Left ventricle myocardium inferior (tissue), 1 donor: ENCODE measurements at places on chromosomes 2 and 18.

GRCh38 chr18:22624176-22624575, 206.5 kb upstream of the CTAGE1 start:
- no peak for DNase-seq

DNA sequence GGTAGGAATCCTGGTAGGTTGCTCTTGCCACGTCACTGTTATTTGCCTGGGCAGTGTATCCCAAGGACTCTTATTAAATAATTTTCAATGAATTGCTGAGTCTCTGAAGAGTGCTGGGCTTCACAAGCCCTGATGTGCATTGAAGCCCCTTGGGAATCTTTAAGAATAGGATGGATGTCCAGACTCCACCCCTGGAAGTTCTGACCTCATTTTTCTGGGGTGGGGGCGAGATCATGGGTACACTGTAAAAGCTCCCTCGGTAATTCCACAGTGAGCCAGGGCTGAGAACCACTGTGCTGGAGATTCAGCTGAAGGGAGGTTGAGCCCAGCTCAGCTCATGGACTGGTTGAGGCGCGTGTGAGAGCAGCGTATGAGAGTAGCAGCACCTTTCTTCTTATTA, 140.2 kb downstream of the PIEZO2 start:
- no peak for DNase-seq

DNA sequence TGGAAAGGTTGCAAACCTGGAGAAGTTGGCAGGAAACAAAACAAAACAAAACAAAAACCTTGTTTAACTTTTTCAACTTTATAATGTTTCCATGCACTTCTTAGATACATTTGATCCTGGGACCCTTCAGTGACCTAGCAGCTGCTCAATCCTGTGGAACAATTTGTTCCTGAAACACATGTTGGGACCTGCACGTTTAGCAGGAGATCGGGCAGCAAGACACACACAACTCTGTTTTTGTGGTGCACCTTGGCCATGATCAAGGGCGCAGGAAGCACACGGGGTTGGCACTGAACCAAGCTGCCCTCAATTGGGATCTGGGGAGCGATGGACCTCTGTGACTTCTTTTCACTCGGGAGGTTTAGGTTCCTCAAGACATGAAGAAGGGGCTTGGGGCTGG, 268.7 kb downstream of the LOXHD1 start:
- no peak for DNase-seq

- no peak for DNase-seq
Measured at GRCh38 chr18:36536426-36536825, 238.9 kb downstream of the FHOD3 start.

DNA sequence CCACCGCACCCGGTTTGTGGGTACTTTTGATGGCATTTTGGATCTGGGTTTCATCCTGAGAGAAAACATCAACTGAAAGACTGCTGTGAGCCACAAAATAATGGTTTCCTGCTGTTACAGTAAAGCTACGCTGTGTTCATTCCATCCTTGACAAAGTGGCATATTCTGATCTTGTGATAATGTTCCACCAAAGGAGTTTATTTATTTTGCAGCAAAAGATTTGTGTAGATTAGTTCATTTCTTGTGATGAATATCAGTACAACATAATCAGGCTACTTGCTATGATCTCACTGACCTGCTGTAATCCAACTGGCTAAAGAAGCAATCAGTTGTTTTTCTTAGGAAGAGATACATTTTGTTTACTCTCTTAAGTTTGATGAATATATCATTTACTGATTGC, 45.0 kb downstream of the EEF1B2 start:
- no peak for DNase-seq

DNA sequence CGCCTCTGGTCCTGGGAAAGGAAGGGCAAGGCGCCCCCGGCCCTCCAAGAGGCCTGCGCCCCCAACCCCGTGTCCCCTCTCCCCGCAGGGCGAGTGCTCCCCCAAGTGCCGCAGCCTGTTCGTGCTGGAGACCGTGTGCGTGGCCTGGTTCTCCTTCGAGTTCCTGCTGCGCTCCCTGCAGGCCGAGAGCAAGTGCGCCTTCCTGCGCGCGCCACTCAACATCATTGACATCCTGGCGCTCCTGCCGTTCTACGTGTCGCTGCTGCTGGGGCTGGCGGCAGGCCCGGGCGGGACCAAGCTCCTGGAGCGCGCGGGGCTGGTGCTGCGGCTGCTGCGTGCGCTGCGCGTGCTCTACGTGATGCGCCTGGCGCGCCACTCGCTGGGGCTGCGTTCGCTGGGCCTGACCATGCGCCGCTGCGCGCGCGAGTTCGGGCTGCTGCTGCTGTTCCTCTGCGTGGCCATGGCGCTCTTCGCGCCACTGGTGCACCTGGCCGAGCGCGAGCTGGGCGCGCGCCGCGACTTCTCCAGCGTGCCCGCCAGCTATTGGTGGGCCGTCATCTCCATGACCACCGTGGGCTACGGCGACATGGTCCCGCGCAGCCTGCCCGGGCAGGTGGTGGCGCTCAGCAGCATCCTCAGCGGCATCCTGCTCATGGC, 52.4 kb downstream of the SLC66A2 start:
- DNase-seq, result no peak

DNA sequence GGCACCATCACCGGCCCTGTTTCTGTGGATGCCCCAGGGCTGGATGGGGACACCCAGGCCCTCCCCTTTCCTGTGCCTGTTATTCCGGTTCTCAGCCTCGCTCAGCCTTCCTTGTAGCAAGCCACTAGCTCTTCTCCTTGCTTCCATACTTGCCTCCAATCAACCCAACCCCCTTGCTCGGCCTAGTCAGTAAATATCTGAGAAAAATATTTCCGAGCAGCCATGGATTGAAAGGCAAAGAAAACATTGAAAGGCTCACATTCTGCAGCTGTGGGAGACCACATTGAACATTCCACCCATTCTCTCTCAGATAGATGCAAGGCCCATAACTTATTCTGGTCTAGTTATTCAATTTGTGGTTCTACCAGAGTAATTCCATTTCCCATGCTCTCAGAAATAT, 114.9 kb downstream of the SPP2 start:
- DNase-seq, result no peak

DNA sequence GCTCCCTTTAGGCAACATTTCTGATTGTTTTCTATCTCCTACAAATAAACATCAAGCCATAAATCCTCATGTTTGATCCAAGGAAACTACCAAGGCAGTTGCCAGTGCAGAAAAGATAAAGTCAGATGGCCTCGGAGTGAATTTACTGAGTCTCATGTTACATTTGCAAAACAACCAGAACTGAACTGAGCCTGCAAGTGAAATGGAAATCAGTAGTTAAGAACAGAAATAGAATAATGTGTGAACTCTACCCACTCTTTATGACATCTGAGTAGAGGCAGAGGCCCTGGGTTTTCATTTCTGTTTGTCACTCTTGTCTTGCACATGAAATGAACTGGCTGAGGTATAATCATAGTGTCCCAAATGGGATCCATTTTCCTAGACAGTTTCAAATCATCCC, 20.4 kb upstream of the DAPL1 start:
- DNase-seq, result no peak

GRCh38 chr18:35671966-35672603, 90.5 kb downstream of the GALNT1 start:
- no peak for DNase-seq

GRCh38 chr2:106720026-106720425, 165.9 kb downstream of the ST6GAL2 start:
- no peak for DNase-seq

- no peak for DNase-seq
Measured at GRCh38 chr2:35891528-35891927, 464.1 kb upstream of the CRIM1 start.

GRCh38 chr2:51710222-51710621, 678.3 kb upstream of the NRXN1 start:
- no peak for DNase-seq

DNA sequence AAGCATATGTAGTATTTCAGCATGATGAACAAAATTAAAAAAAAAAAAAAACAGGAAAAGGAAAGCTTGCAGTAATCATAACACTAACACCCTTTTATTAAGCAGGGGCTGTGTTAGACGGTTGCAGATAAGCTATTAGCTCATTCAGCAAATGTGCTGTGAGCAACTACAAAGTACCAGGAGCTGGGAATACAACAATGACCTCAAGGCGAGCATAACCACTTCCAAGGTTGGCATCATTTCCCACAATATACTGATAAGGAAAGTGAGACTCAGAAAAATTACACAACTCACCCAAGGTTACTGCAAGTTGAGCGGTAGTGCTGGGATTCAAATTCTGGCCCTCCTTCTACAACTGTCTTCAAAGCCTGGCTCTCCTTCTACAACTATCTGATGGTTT, 38.2 kb upstream of the ACTR3 start:
- DNase-seq, result no peak

DNA sequence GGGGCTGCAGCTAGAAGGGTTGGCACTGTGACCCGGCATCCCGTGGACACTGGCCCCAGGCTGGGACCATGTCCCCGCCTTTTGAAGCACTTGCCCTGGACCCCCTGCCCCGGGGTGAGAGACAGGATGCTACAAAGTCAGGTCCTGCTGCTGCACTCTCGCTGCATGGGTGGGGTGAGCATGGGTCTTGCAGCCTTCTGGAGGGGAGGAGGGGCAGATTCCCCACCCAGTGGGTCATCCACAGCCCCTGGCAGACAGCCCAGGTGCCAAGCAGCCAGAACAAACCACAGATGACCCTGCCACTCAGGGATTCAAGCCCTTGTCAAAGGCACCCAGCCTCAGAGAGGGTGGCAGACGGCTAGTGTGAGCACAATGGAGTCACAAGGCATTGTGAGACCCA, 5.7 kb upstream of the NMUR1 start:
- DNase-seq, result no peak

DNA sequence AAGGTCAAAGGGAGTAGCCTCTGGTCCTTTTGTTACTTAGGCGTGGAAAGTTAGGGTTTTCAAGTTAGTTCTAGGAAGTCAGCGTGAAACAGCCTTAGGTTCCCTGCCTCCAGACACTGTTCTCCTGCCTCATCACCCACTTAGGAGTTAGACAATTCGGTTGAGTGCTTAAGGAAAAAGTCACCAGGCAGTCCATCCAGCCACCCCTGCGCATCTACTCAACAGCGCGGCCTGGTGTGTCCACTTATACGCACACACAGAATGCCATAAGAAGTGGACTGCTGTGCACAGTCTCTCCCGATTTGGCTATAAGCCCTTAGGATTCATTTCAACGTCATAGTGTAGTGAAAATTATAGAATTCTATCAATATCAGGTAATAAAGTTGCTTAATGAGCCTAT, 470.8 kb upstream of the TNP1 start:
- DNase-seq, result no peak

DNA sequence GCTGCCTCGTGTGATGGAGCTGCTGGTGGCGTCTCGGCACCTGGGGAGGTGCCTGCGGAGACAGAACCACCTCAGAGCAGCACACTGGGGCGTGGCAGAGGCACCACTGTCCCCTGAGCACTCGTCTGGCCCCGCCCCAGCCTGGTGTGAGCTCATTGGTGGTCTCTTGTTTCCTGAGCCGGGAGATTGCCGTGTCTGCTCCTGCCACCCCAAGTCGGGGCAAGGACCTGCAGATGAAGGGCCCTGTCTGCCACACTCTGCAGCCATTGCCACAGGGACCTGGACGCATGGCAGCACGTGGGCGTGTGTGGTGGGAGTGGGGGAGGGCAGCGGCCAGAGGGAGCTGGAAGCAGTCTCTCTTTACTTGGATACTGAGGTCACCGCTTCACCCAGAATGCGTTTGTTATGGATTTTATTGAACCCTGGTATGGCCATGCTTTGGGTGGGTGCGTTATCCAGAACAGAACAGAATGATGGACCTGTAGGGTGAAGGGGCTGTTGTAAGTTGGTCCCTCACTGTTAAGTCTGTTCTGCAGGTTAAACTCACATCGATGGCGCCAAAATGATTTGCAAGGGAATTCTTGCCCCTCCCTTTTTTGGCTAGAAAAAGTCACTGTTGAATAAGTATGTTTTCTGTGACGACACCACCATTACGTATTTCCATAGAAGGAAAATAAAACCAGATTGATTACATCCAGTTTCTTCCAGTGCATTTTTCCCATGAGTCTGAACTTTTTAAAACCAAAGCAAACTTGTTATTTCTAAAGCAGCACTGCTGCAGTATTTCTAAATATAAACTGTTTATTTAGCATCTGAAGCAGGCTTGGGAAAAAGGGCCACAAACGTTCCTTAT, 92.0 kb downstream of the USP40 start:
- no peak for DNase-seq

DNA sequence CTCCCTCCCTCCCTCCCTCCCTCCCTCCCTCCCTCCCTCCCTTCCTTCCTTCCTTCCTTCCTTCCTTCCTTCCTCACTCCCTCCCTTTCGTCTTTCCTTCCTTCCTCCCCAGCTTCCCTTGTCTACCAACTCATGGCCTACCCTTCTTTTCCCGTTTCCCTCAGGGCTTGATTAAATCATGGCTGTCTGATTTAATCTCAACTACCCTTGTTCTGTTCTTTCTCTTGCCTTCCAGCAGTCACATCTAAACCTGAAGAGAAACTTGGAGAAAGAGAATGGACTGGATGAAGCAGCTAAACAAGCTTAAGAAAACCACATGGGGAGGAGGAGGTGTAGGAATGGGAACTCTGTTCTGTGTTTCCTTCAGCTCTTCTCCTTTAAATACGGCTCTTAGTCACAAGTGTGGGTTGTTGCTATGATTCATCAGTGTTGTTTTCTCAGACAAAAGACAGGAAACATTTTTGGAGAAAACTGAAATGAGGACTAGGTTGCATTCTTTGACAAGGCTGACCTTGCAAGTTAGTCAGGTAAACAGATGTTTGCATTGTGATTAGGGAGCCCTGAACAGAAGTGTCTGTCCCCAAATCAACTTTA, 177.9 kb downstream of the LRRTM1 start:
- DNase-seq, result no peak

GRCh38 chr2:69411120-69411519, 24.1 kb upstream of the GFPT1 start:
- no peak for DNase-seq

- DNase-seq, result no peak
Measured at GRCh38 chr2:218582076-218582475, 13.4 kb downstream of the CNOT9 start.

GRCh38 chr18:21305621-21306020, 63.6 kb downstream of the GREB1L start:
- DNase-seq, result no peak

DNA sequence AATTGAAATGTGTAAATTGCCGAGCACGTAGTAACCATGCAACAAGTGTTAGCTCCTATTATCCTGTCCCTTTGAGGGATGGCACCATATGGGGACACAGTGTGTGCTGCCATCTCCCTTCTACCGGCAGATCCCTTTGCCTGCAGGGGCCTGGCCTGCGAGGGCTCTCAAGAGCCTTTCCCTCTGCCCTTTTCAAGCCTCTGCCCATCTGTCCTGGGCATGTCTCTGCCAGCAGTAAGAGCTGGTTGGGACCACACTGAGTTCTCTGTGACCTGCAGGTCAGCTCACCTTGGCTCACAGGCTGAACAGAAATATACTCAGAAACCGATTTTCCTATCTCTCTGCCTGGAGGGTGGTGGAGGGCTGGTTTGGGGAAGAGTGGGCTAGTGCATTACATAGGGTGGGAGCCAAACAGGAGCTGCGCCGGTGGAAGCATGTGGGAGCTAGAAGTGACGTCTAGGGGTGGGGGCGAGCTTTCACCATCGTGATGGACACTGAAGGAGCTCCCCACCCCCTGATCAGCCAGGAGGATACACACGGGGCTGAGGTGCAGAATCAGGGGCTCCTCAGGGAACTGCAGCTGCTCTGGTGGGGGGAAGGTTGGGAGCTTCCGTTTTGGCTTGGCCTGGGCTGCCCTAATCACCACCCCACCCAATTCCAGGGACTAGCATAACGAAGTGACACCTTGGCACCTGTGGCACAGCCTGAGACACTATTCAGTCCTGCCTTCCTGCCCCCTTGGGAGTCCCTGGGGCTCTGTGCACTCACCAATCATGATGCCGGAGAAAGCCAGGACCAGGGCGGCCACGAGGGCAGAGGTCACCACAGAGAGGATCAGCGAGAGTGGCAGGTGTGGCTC, 109.7 kb downstream of the CLIP4 start:
- DNase-seq, result no peak

GRCh38 chr18:35443434-35443833, 54.3 kb downstream of the INO80C start:
- no peak for DNase-seq
